ENCODE measurements at places on chromosomes 4 and X.

- no peak for DNase-seq
Measured at GRCh38 chr4:111838406-111838930, 306.8 kb upstream of the FAM241A start.

- DNase-seq, result no peak
Measured at GRCh38 chrX:39639871-39640270, 457.9 kb downstream of the BCOR start.

DNA sequence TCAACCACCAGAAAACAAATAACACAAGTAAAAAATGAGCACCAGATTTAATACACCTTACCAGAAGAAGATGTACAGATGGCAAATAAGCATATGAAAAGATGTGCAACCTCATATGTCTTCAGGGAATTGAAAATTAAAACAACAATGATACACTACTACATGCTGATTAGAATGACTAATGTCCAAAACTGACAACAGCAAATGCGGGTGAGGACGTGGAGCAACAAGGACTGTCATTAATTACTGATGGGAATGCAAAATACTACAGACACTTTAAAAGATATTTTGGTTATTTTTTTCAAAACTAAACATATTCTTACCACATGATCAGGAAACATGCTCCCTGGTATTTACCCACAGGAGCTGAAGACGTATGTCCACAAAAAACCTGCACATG is 140.3 kb downstream of the FRYL start:
- DNase-seq, result no peak

GRCh38 chr4:148434075-148434773 is 8.0 kb downstream of the NR3C2 start:
- DNase-seq, result no peak

GRCh38 chrX:137547291-137547690 is 18.6 kb upstream of the ZIC3 start:
- no peak for DNase-seq

DNA sequence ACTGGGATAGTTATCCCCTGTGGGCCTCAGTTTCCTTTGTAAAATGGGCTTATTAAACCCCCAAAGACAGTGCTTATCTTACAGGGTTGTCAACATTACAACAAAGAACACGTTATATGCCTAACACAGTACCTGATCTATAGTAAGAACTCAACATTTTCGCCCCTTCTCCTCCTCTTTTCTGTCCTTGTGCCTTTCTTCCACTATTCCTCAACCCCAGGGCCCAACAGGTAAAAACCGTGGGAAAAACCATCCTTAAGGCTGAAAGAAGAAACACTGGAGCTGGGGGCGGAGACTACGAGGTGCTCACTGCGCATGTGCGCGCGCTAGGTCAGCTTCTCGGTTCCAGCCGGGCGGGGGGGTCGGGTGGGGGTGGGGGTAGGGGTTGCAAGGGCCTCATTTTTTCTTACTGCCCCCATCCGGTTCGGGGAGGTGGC is 426 bp upstream of the XIAP start:
- peak; percentile 64 for DNase-seq

DNA sequence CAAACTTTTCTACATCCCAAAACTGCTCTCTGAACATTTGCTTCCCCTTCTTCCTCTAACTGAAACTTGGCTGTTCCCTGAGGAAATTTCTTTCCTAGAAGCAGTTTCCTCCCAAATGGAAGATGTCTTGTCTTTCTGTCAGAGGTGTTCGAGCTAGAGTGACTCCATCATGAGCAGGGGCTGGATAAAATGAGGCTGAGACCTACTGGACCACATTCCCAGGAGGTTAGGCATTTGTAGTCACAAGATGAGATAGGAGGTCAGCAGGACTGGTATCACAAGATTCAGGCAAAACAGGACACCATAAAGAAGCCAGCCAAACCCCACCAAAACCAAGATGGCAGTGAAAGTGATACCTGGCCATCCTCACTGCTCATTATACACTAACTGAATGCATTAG is 35.8 kb upstream of the PGRMC2 start:
- DNase-seq, result no peak

GRCh38 chr4:96786306-96786705 is 946.4 kb downstream of the PDHA2 start:
- DNase-seq, result no peak

GRCh38 chr4:173857828-173858227 is 327.8 kb upstream of the HAND2 start:
- no peak for DNase-seq

- no peak for DNase-seq
Measured at GRCh38 chr4:98381306-98381705, 120.1 kb downstream of the RAP1GDS1 start.

GRCh38 chr4:25930731-25931354 is 16.8 kb downstream of the SMIM20 start:
- no peak for DNase-seq

DNA sequence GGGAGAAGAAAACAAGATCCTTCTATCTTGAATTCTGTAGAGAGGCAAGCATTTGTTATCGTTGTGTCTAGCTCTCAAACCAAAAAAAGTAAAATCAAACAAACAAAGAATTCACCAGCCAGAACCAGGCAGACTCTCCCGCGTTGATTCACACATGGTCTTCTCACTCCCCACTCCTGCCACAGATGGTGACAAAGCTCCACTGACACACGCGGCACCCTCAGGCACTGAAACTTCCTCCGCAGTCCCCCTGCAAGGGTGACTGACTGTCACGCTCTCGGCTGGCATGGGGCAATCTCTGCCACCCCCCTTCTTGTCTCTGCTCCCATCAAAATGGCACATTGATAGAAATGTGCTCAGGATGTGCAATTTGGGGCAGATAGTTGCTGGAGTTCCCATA is 304.9 kb downstream of the DHX15 start:
- no peak for DNase-seq

DNA sequence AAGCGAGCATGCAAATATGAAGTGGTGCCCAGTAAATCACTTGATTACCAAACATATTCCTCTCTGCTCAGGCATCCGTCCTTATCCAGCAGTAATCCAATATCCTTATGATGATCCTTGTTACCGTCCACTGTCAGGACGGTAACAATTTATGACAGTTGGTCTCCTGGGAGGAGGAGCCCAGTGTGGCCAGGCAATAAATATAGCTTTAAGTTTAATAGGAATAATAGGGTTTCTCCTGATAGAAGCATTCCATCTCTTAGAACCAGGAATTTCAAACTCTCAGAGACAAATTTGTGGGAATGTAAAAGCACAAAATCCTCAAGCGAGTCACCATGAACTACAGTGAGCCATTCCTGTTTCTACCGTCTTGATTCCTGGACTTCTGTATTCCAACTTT is 171.2 kb upstream of the IL15 start:
- no peak for DNase-seq

- no peak for DNase-seq
Measured at GRCh38 chr4:147349193-147349592, 131.7 kb upstream of the EDNRA start.

- no peak for DNase-seq
Measured at GRCh38 chr4:157151711-157152110, 68.8 kb upstream of the GRIA2 start.

- no peak for DNase-seq
Measured at GRCh38 chr4:153511104-153511503, 44.9 kb downstream of the TMEM131L start.

- no peak for DNase-seq
Measured at GRCh38 chr4:102683881-102684609, 76.7 kb downstream of the MANBA start.

DNA sequence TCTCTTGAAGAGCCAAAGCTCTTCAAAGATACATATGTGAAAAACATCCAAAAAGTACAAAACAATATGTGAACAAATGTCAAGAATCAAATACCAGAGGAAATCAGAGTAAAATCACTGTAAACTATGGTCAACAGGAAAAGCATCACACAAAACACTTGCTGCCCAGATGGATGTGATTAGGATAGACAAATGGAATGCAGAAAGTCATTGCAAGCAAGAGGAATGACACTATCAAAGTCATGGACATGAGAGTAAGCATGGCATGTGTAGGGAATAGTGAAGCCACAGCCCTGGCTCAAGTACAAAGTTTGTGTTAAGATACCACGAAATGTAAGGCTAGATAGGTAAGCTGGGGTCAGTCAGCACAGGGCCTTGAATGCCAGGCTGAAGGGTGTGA is 37.7 kb downstream of the CLDN2 start:
- no peak for DNase-seq

GRCh38 chr4:5472160-5472591 is 236.2 kb downstream of the EVC2 start:
- DNase-seq, result no peak

DNA sequence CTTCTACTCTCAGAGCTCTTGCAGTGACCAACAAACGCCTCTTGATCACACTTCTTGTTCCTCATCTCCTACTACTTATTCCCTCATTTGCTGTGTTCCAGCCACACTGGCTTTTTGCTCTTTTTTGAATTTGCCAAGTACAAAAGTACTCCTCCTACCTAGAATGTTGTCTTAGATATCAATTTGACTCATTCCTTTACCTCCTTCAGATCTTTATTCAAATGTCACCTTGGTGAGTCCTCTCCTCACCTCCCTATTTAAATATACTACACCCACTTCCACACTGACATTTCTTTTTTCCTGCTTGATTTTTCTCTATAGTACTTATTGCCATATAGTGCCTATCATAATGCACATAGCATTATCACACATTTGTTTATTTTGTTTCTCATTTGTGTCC is 6.2 kb upstream of the DCAF4L1 start:
- no peak for DNase-seq

DNA sequence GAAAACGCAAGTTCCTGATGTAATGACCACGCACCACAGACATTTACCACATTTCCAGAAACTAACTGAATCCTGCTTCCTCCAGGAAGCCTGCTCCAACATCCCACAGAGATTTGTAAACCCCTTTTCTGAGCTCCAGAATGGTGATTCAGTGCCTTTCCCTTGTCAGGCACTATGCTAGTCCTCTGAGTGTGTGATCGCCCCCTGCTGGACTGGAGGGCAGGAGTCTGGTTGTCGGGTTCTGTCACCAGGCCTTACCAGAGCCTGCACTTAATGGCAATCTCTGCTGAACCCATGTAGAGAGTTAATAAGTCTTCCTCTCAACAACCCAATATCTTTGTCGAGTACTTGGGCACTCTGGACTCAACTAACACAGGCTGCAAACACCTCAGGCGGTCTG is 14.5 kb upstream of the KDM5C start:
- DNase-seq, result no peak

- DNase-seq, result peak; percentile 78
Measured at GRCh38 chr4:90121676-90122354, 5.4 kb upstream of the CCSER1 start.

- DNase-seq, result no peak
Measured at GRCh38 chr4:138775489-138775888, 240.1 kb upstream of the NOCT start.

GRCh38 chr4:148874331-148874730 is 432.1 kb upstream of the NR3C2 start:
- no peak for DNase-seq

Measured in NCI-H446 (cell line).